ENCODE measurements at places on chromosomes 7 and 10. TPM values are rescaled to one million over a fixed set of nuclear protein-coding genes. Genes with fewer than 3 reads are reported as not detected.

- no peak for DNase-seq
These were observed 41.4 kb downstream of the EPHB4 start for GRCh38 chr7:100785878-100786277.

GRCh38 chr7:157652954-157653826 lies 316.4 kb downstream of the DNAJB6 start:
- peak; percentile 87 for DNase-seq

- DNase-seq: no peak
These were observed 743.2 kb downstream of the AUTS2 start for GRCh38 chr7:70341446-70341845.

- DNase-seq: peak; percentile 89
These were observed 18.2 kb downstream of the PODXL start for GRCh38 chr7:131538071-131538812.

- DNase-seq: no peak
These were observed 5.5 kb downstream of the LRMDA start for GRCh38 chr10:75436896-75437295.

DNA sequence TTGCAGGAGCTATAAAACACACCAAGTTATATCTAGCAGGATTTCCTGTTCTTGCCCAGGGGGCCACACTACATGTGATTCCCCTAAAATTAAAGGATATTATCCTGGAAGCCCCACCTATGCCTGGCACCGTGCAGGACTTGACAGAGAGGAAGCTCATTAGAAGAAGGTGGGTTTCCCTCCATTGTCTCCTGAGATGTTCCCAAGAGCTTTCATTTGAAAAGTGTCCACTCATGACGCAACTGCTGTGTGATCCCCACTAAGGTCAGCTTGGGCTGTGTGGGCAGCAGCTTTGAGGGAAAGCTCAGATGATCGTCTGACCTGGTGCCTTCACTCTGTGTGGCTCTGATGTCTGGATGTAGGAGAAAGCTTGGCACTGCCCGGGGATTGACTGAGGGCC lies 53.5 kb downstream of the RAMP3 start:
- DNase-seq: no peak

DNA sequence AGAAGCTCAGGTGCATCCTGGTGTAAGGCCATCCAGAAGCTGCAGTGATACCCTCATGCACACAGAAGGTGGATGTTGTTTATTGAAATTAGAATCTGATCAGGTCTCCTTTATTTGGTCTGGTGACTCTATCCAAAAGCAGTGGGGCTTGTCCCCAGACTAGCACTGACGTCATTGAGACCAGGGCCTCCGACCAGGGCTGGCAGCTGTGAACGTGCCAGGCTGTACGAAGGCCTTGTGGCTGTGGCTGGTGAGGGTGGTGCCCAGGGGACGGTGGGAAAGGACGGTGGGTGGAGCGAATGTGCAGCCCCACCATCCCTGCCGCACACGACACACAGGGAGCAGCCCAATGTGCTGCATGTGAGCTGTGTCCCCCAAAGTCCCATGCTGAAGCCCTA lies 160.0 kb downstream of the ADARB2 start:
- no peak for DNase-seq

TBX20 gene
- total RNA-seq: not detected

CDHR3 gene
- 6.5 TPM for total RNA-seq

VWC2 gene
- not detected for total RNA-seq

All from osteoblast (primary cell).